ENCODE measurements at places on chromosomes 7 and 10. TPM values are rescaled to one million over a fixed set of nuclear protein-coding genes. Genes with fewer than 3 reads are reported as not detected.
A peak's percentile ranks its signal among the peaks of the same experiment; 100 is the strongest.

GRCh38 chr7:151124481-151124880 lies 38.2 kb downstream of the AGAP3 start:
- DNase-seq, result no peak

Gene ENTPD7
- total RNA-seq, result 19.0 TPM

DNA sequence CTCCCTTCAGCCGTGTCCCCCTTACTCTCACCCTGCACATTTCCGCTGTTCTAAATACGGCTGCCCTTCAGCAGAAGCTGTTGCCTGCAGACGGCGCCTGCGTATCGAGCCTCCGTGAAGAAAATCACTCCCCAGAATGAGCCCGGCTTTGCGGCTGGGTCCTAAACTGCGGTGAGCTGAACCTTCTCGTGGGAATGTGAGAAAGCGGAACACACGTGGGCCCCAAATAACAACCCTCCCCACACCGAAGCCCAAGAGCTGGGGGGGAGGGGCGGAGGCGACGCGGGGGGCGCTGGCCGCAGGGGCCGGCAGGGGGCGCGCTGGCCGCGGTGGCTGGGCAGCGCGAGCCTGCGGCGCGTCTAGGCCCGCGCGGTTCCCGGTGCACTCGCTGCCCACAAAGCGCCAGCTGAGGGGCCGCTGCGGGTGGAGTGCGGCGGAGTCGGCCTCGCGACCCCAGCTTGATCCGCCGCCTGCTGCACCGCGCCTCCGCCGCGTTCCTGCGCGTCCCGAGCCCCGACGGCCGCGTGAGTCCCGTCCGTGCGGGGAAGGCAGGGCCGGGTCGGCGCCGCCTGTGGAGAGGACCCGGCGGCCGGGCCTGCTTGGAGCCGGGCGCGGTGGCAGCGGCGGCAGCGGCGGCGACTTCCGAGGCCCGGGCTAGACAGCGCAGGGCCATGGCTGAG lies at the start of gene ZNF398:
Gene ZNF398, plus strand, starts transcription at position 382 of the 680 bp plus-strand sequence. Its CDS starts 290 bp downstream, at position 672.
- DNase-seq, result peak; percentile 34

DNA sequence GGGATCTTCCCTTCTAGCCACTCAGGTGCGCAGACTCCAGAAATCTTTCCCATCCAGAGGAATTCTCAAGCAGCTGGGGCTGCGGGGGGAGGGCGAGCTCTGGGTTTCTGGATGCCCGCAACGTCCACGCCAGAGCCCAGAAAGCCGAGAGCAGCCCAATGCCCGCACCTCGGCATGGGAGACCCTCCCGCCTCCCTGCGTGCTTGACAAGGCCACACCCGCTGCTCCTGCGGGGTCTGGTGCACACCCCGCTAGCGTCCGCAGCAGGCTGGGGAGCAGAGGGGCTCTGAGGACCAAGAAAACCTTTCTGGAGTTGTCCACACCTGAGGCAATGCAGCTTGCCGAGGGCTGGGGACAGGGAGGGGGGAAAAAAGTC lies 66.2 kb downstream of the SLC29A4 start:
- DNase-seq, result no peak

GRCh38 chr7:136342251-136342650 lies 365.1 kb upstream of the MTPN start:
- DNase-seq, result no peak

Gene CPN1
- total RNA-seq, result not detected

GRCh38 chr10:44478876-44479705 lies 94.2 kb upstream of the CXCL12 start:
- DNase-seq, result no peak

DNA sequence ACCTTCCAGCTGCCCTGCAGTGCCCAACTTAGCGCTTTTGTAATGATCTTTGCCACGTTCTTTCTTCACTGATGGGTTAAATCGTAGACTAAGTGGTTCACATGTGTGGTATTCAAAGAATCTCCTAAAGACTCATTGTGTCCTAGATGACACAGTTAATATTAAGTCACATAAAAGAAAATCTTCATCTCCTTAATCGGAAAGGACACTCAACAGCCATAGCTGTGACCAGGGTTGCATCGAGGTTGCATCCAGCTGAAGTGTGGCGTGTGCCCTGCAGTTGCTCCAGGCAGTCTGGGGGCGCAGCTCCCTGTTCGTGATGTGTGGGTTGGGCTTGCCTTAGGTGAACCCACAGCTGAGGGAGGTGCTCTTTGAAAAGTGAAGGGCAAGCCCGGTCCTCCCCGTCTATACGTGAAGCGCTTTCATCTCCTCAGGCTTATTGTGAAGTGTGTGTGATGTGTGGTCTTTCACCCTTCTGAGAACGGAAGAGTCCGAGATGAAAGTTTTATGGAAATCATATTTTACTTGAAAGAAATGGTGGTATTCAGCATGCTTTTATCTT lies 122.7 kb downstream of the TRRAP start:
- DNase-seq, result no peak

DNA sequence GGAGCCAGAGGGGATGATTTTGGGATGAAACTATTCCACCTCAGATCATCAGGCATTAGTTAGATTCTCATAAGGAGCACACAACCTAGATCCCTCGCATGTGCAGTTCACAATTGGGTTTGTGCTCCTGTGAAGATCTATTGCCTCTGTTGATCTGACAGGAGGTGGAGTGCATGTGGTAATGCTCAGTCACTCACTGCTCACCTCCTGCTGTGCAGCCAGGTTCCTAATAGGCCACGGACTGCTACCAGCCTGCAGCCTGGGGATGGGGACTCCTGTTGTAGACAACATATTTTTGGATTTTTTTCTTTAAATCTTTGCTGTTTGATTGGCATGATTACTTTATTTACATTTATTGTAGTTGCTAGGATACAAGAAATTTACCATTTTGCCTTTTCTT lies 765.0 kb downstream of the INHBA start:
- DNase-seq, result no peak

Gene ASAH2
- 1.6 TPM for total RNA-seq

GRCh38 chr7:85177316-85177715 lies 9.5 kb downstream of the SEMA3D start:
- no peak for DNase-seq

Gene ANKRD30A
- total RNA-seq, result not detected

DNA sequence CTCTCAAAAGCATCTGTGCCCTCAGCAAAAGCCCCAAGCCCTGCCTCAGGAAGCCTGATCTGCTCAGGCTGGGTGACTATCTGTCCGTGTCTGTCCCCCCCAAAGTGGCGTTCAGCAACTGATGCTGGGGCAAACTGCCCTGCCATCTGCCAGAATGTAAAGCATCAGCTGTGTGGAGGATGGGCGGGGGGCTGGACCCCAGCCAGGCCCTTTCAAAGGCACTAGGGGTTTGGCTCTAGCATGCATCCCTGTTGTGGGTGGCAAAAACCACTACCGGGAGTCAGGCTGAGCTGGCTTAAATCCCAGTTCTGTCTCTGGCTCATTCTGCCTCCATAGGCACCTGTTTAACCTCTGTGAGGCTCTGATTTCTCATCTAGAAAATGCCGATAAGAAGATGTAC lies 35.5 kb downstream of the GPRIN2 start:
- peak; percentile 61 for DNase-seq

- peak; percentile 91 for DNase-seq
Measured at GRCh38 chr7:42511027-42511426, 274.0 kb upstream of the GLI3 start.

Gene AGBL3
- 1.8 TPM for total RNA-seq

DNA sequence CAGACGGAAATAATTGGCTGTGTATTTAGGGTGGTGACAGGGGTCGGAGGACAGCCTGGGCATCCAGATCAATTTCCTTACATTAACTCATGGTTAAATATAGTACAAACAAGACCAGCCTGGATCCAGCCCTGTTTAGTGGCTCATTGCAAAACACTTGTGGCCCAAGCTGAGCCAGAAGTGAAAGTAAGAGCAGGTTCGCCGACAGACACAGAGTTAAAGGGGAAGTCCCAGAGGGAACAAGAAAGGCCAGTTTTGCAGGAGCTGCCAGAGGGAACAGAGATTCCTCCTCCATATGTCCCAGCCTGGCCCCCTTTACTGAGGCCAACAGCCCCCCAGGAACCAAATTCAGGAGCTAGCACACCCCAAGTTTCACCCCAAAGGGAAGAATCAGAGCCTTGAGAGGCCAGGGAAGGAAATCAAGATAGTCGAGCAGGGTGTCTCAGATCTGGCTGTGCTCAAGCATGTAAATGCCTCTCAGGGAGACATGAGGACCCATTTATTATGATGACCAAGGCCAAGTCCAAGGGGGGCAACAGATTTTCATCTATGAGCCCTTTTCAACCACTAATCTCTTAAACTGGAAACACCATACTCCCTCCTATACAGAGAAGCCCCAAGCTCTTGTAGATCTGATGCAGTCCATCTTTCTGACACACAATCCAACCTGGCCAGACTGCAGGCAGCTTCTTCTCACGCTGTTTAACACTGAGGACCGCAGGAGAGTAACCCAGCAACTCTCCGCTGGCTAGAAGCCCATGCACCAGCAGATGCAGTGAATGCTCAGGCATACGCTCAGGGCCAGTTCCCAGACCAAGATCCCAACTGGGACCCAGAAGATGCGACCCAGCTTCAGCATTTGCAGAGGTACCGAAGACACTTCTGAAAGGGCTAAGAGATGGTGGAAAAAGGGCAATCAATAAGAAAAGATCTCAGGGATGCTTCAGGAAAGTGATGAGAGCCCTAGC lies 15.9 kb upstream of the ADCK2 start:
- peak; percentile 85 for DNase-seq

DNA sequence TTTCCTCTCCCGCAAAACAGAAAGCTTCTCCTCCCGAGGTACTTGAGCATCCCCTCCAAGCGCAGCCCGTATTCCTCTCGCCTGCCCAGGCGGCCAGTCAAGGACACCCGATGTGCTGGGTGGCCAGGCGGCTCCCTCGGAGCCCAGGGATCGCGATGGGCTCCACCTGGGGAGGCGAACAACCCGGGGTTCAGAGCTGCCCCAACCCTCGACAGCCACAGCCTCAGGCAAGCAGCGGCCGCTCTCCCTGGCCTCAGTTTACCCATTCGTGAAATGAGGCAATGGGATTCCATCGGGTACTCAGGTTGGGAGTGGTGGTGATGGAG lies 147.4 kb downstream of the CYP26A1 start:
- no peak for DNase-seq

Gene ALOX5
- total RNA-seq, result 0.13 TPM

Gene KNDC1
- under 0.01 TPM for total RNA-seq

Gene AKR1D1
- under 0.01 TPM for total RNA-seq

DNA sequence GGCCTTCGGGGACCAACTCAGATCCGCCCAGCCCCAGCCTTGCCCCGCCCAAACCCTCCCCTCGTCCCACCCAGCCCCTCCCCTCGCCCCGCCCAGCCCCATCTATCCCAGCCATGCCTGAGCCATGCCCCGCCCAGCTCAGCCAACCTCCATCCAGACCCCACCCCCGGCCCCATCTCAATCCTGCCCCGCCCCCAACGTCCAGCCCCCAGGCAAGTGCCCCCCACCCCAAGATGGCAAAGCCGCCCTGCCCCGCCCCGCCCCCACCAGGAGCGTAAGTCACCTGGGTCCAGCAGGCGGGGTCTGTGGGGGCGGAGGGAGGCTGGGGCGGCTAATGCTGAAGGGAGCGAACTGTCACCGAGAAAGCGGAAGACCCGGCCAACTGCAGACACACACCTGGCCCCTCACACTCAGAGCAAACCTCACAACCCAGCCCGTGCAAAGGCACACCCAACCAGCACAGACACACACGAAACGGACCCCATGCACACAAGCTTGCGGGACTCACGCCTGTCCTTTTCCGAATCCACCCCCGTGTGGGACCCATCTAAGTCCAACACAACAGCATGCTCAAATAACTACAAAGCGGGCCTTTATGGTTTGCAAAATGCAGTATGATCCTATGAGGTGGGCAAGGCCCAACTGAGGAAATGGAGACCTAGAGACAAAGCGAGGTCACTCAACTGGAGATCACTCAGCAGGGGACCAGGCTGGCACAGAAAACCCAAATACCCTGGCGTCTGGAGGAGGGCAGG lies 11.5 kb upstream of the OGA start:
- DNase-seq, result no peak

DNA sequence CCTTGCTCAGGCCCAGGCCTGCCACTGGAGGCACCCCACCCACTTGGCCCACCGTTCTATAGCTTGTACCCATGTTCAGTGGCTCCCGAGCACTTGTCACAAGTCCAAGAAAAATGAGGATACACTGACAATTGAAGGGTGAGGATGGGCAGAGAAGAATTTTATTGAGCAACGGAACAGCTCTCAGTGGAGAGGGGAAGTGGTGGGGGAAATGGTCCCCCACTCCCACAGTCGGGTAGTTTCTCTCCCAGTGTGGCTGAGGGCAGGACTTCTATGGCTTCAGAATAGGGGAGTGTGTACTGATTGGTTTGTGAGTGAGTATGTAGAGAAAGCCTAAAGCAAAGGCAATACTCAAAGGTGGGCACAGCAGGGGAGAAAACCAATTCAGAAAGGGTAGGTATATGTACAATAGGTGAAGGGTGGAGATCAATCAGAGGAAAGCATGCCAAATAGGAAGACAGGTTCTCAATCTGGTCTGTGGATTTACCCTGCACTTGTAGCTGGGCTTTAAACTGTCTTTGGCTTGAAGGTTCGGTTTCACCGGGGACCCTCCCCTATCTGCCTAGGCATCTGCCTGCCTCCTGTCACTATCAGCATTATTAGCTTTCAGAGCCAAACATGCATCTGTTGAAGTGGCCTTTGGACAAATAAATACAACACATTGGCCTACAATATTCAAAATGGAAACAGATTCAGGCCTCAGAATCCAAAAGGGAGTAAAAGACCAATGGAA lies 8.9 kb upstream of the TSPAN13 start:
- DNase-seq, result no peak

- no peak for DNase-seq
Measured at GRCh38 chr7:7979558-7979957, 11.0 kb downstream of the GLCCI1 start.

DNA sequence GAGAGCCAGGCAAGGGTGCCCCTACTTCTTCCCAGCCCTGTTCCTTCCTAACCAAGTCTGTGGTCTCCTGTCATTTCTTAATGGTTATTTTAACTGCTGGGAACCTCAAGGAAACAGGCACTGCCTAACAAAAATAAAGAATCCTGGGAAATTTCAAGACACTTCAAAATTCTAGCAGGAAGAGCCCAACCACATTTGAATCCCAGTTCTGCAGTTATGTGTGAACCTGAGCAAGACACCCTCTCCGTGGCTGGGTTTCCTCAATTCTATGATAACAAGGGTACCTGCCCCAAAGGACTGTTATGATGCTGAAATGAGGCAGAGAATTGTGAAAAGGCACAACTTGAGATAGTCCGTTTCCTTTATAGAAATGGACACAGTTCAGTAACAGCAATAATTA lies 36.2 kb upstream of the DUSP5 start:
- no peak for DNase-seq

Gene CHN2
- total RNA-seq, result not detected

DNA sequence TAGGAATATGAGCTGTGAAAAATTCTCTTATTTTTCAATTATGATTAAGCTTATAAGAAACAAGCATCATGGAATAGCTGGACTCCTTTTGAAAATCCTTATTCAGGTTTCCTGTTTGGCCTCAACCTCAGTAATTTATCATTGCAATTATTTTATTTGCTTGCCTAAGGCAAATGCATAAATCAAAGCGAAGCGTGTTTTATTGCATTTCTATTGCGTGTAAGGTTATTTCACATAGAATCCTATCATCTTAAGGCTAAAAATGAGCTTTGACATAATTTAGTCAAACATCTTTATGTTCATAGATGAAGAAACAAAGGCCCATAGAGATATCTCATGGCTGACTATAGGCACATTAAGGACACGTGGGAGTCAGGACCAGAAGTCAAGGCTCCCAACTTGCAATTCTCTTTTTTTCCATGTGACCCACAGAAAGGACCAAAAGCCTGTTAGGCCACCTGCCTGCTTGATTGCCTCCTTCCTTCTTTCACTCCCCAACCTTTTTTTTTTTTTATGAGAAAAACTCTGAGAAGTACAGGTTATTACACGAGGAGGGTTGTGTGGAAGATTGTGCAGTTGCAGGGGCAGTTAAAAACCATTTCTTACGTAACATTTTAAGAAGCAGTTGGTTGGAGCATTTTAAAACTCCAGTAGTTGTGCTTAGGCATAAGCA lies 261.0 kb downstream of the HDAC9 start:
- DNase-seq, result no peak

Measured in bronchial epithelial cell (primary cell).